Stimulated activated CD4-positive, alpha-beta T cell treated with anti-CD3 and anti-CD28 coated beads, Interleukin-1b, Interleukin-23, amount 100 ng/mL, for 4 hours (primary cell): ENCODE measurements at places on chromosomes 7 and 10.

DNA sequence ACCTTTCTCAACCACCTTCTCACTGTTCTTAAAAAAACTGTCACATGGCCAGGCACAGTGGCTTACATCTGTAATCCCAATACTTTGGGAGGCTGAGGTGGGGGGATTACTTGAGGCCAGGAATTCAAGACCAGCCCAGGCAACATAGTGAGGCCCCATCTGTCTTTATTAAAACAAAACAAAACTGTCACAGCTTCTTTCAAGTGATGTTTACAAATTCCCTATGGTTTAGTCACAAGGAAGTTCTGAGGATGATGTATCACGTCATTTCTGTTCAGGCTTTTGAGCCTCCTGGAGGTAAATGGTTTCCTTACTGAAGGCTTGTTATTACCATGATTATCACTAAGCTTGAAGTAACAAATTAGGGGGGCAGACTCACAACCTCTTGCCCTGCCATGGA is 186.2 kb downstream of the CFTR start:
- DNase-seq = no peak

DNA sequence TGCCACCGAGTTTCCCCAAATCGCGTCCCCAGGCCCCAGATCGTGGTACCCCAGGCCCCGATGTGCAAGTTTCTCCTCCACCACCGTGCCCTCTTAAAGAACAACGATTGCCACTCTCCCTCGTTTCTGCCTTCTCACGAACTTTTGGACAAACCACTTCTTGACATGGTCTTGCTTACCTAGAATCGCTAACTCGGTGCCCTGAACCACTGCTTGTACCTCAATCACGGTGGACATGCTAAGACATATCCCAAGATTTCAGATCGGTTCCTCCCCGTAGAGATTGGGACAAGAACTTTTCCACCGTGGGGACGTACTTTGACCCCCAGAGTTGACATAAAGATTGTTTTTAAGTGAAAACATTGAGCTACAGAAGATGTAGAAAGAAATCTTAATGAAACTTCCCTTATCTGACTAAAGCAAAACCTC is 477 bp upstream of the ZC3HAV1 start:
- DNase-seq = no peak

DNA sequence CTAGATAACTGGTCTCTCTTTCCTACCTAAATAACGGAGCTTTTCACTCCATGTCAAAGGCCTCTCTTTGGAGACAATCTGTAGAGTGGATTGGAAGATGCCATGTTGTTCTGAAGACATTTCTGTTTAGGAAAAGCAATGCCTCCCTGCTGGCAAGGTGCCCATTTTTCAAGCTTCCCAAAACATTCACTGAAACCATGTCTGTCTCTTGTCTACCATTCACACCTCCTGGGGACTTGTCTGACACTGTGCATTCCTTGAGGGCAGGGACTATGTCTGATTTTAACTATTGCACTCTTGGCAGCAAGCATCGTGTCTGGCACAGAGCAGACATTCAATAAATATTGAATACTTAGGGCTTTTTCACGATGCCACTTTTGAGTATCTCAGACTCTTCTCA is 528.9 kb upstream of the NRP1 start:
- no peak for DNase-seq

- no peak for DNase-seq
Measured at GRCh38 chr10:85917601-85918000, 449.0 kb downstream of the GRID1 start.

- DNase-seq = no peak
Measured at GRCh38 chr7:108248821-108249220, 118.7 kb upstream of the LAMB4 start.

DNA sequence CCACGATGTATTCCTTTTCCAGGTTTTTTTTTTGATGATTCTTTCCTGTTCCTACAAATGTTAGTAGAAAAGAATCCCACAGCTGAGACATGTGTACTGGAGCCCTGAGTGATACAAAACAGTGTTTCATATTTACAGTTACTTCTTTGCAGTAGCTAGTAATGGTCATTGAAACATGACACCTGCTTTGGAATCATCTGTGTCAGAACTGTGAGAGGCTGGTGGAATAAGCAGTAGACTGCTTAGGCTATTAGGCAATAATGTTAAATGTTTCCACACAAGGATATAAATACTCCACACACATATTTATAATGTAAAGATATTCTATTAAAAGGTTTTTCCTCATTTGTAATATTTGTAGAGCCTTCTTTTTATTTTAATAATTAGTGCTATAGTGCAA is 394.0 kb downstream of the THSD7A start:
- no peak for DNase-seq

DNA sequence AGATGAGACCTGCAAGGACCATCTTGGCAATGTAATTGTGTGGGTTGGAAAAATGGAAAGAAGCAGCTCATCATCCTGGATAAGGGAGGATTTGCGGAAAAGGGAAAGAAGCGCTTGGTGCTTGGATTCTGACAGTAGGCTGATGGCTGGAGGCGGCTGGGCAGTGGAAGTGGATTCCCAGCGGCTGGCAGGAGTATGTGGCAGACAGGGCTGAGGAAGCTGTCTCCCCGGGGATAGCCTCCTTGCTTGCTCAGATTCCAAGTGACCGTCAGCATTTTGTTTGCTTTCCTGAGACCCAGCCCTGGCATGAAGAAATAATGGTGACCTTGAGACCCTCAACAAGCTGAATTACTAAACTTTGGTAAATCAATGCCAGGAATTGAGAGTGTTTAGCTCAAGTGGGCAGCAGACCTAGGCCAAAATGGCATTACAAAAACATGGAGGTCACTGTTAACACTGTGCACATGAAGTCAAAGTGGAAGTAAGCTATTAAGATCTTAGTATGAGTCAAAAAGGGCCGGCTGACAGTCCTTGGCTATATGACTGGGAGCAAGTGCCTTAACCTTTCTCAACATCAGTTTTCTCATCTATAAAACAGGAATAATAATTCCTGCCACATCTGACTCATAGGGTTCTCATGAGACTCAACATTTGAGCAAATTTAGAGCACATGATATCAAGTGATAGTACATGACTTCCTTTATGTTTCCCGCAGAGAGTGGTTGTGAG is 21.3 kb downstream of the SLC25A28 start:
- no peak for DNase-seq
